Panc1 (cell line): ENCODE measurements at places on chromosomes 13 and 19.

DNA sequence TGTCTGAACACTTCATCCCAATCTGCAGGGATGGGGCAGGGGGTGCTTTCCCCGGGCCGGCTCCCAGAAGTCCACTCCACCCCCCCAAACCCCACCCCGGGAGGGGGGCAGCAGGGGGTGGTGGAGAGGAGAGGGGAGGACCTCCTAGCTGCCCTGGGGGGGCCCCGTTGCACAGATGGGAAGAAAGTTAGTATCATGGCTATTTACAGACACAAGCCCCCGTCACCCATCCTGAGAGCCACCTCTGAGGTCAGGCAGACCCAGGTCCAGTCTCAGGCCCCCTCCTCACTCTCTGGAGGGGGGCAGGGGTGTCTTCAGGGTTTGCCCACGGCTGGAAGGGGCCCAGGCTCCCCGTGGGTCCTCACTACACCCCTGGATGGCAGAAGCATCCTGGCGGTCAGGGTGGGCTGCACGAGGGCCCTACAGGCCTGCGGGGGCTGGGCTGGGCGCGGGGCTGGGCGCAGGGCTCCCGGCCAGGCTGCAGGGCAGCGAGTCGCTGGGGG is 5.8 kb upstream of the REXO1 start:
- no peak for DNase-seq

- DNase-seq: no peak
Measured at GRCh38 chr19:14054721-14055120, 7.2 kb downstream of the PALM3 start.

- DNase-seq: no peak
Measured at GRCh38 chr19:18417250-18418028, 1.8 kb upstream of the SSBP4 start.

DNA sequence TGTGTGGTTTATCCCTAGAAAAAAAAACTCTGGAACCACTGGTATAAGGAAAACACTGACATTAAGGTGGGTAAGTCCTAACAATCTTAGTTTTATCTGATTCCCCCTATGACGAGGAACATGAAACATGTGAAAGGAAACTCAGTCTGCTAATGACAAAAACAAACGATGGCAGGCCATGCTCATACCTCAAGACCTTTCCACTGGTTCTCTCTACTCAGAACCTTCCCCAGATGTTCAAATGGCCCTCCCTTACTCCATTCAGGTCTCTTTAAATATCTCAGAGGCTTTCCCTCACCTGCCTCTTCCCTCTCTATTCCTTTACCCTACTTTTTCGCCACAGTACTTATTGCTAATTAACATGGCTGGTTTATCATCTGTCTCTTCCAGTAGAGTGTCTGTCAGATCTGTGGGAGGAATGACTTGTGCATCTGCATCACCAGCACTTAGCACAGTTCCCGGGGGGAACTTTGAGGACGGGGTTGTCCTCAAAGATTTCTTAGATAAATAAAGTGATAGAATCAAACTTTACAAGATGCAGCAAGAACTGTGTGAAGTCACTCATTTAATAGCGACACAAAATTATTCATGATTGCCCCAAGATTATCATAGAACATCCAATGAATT is 1.5 kb downstream of the TUBGCP3 start:
- no peak for DNase-seq

- no peak for DNase-seq
Measured at GRCh38 chr13:112637017-112637801, 49.3 kb upstream of the TUBGCP3 start.

- no peak for DNase-seq
Measured at GRCh38 chr13:39692660-39693438, 37.4 kb downstream of the COG6 start.

DNA sequence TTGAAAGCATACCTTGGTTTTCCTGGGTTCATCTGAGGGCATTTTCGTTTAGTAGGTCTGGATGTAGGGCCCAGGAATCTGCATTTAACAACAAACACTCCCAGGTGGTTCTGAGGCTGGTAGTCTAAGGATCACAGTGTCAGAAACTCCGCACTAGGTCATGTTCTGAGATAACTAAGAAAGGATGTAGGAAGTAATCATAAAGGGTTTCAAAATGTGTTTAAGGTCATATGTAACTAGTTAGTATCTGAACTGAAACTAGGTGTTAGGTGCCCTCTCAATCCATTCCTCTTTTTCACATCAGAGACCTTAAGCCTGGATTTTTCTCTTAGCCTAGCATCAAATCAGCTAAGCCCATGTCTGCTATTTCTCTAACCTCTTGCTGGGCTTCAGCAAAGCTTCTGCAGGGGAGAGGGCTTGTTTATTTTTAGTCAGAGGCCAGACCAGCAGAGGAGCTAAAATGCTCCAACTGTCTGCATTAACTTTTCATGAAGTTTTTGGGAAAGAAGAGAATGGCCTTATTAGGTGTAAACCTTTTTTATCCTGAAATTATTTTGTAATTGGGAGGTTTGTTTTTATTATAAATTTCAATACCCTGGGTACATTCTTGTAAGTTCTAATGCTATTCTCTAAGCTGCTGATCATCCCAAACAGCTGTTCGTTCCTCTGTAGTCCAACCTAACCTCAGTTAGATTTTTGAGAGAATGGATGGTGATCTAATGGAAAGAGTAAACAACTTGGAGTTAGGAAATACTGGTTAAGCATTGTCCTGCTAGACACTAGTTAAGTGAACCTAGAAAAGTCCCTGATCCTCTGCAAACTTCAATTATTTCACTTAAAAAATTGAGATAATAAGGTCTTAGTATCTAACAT is 262.8 kb upstream of the RFC3 start:
- DNase-seq: no peak

DNA sequence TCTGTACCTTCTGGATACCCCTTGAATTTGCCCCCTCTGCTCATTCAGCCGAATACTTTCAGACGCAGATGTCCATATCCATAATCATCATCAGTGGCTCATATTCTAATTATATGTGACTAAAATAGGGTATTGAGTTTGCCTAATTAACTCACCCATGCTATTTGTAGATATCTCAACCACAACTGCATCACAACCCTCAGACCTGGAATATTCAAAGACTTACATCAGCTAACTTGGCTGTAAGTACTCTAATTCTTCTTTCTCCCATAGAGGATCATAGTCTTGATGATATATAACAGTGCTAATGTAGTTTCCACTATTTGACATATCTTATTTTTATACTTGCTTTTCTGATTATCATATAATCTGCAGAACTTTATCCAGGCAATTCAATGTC is 35.8 kb downstream of the RXFP2 start:
- no peak for DNase-seq

GRCh38 chr13:23848646-23849141 is 40.5 kb downstream of the MIPEP start:
- no peak for DNase-seq

DNA sequence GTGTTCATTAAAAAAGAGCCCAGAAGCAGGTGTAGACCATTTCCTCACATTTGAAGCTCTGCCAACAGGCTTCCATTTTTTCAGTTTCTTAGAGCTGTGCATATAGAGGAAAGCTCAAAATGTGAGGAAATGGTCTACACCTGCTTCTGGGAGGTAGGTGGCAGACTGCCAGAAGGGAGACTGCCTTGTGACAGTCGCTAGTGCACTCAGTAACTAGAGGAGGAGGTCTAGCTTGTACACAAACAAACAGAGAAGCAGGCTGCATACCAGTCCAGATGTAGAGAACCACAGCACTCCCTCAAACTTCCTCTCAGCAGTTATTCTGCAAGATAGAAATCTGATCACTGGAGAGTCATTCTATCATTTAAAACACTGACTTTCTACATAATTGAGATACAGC is 800.2 kb downstream of the EFNB2 start:
- no peak for DNase-seq

DNA sequence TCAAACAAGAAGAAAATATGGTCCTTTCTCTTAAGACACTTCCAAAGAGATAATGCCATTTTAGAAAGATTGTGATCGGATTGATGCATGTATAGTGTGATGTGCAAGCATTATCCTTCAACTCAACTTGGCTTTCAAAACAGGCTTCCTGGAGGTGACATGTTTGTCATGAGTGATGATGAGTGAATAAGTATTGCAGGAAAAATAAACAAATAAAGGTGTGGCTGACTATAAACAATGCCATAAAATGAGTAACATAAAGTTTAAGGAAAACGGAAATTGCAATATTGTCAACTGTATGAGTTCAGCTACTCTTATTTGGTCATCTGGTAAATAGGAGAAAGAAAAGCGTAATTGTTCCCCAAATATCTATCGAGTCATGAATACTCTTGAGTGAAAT is 1283.7 kb downstream of the PCDH9 start:
- peak; percentile 42 for DNase-seq
